ENCODE measurements at places on chromosomes 11 and 22.

DNA sequence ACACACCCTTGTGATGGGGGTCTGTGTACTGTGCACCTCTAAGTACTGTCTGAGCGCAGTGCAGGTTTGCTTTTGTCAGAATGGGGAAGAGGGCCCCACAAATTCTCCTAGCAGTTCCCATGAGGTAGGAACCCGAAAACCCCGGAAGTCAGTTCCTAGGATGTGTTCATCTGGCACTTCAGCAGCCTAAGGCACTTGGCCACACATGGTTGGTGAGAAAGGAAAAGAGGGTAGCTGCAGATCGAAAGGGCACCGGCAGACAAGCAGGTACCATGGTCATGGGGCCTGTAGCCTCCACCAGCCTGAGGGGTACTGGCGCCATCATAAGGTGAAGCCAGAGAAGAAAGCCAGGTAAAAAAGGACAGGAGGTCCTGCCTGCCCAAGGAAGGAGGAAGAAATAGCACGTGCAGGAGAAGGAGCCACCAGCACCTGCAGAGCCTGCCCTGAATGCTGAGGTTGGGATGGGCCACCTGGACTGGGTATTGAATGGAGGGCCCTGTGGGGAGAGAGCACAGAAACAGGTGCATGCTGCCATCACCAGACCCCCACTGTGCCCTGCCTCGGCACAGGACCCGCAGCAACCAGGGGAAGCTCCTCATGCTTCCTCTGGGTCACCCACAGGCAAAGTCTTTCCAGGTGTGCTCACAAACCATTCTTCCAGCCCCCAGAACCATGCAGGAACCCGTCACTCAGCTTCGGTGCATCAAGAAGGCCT is 8.1 kb upstream of the CASTOR1 start:
- DNase-seq: no peak

DNA sequence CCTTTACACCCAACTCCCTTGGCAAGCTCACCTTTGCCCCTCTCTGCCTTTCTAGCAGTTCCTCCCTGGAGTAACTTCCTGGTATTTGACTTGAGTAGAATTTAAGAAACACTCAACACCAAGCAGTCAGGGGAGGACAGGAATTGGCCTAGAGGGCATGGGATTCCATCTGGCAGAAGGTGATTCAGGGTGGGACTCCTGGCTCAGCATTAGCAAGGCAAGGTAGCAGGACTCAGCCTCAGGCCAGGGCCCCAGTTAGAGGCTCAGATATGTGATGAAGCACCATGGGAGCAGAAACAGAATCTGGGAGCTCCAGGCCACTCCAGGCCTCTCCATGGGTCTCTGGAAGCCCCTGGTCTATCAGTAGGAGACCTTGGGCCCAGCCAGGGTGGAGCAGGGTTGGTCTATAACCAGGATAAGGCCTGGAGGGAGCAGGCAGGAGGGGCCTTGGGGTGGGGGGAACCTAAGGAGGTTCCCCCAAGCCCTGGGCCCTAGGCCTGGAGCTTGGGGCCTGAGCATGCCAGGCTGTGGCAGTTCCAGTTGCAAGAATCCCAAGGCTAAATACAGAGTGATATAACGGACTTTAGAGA is 148.2 kb downstream of the PARVA start:
- no peak for DNase-seq

DNA sequence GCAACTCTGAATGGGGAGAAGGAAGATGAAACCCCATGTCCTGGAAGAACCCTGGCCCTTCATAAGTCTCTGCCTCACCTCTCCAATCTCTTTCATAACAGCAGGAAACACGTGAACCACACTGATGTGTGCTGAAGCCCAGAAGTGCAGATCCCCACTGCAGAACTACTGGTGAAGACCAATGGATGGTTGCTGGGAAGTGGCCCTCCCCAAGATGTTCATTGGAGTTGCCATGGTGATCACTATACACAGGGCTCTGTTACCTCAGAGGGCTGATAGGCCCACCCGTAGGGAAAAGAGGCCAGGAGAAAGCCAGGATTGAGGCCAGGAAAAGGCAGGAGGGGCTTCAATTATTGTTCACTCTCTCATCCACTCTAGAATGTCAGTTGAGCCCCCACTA is 11.6 kb downstream of the TST start:
- no peak for DNase-seq

- no peak for DNase-seq
These were observed 16.9 kb upstream of the MTCH2 start for GRCh38 chr11:47659276-47659675.

DNA sequence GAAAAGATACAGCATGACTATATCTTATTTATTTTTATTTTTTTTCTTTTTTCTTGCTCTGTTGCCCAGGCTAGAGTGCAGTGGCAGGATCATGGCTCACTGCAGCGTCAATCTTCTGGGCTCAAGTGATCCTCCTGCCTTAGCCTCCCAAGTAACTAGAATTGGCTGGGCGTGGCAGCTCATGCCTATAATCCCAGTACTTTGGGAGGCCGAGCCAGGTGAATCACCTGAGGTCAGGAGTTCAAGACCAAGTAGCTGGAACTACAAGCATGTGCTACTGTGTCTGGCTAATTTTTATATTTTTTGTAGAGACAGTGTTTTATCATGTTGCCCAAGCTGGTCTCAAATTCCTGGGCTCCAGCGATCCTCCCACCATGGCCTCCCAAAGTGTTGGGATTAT is 28.3 kb upstream of the CCDC134 start:
- DNase-seq: no peak
